Suppressor macrophage treated with lipopolysaccharide for 1 hour (primary cell): ENCODE measurements at places on chromosomes 5 and 9.

DNA sequence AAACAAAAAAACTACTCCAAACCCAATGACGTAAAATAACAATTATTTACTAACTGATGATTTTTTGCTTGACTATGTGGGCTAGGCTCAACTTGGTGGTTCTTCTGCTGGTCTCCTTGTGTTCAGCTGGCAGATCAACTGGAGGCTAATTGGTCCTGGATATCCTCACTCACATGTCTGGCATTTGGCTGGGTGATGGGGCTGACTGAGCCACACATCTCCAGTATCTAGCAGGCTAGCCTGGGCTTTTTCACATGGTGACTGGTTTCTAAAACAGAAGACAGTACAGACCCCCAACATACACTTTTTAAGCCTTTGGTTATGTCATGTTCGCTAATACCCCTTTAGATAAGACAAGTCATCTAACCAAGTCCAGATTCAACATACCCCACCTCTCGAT is 104.7 kb upstream of the PRRC1 start:
- no peak for DNase-seq

DNA sequence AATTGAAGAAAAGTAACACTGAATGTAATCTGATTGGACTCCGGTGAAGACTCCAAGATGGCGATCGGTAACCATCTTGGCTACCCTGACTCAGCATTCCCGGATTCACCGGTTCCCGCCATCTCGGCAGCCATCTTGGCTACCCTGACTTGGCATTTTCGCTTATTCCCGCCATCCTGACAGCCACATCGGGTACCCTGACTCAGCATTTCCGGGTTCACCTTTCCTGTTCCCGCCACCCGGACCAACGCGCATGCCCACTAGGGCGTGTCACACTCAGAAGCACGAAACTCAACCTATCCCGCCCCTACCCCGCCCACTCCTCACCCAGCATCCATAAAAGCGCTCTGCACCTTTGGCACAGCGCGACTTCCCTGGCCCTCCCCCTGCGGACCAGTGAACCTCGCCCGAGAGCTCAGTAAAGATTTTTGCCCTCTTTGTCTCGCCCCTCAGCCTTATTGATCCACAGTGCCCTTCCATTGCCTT is 17.2 kb downstream of the SPTLC1 start:
- peak; percentile 54 for DNase-seq

GRCh38 chr5:146606893-146607292 is 90.9 kb upstream of the GPR151 start:
- no peak for DNase-seq

GRCh38 chr5:123344816-123345426 is 78.3 kb downstream of the CEP120 start:
- DNase-seq, result peak; percentile 34
